T-helper 2 cell (primary cell): ENCODE measurements at places on chromosomes 3 and 15.

DNA sequence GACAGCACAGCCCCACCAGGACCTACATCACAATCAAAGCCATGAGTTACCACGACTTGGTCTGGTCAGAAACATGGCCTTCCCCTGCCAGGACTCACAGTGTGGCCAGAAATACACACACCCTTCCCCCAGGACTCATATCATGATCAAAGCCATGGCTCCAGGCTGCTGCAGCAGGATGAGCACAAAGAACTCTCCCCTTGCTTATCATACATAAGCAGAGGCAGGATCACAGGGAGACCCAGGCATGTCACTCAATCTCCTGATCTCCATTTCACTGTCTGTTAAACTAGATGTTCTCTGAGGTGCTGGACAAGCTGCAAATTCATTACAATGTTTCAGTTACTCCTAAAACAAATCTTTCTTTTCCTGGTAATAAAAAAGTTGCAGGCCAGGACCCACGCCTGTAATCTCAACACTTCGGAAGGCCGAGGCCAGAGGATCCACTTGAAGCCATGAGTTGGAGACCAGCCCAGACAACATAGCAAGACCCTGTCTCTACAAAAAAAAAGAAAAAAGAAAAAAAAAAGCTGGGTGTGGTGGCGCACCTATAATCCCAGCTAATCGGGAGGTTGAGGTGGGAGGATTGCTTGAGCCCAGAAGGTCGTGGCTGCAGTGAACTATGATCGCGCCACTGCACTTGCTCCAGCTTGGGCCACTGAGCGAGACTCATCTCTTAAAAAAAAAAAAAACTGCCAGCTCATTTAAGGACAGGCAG is 1.2 kb downstream of the PFKFB4 start:
- DNase-seq: no peak

DNA sequence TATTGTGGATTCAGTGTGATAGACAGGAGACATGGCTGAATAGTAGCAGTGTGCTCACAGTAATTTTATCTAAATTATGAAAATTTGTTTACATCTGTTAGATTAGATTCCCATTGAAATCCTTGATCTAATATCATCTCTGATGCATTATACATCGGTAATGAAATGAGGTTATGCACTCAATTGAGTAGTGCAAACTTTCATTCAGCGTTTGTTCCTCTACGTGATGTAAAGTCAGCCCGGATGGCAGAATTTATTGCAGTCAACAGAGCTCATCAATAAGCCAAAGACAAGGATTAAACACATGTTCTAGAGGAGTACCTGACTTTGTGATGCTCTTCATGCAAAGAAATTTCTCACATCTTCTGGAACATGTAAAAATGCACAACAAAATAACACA is 549.2 kb downstream of the GOLGA6L6 start:
- no peak for DNase-seq

- no peak for DNase-seq
Observed at GRCh38 chr3:58093574-58094195, 85.5 kb downstream of the FLNB start.

- DNase-seq: no peak
Observed at GRCh38 chr15:96268442-96269204, 61.9 kb upstream of the NR2F2 start.

GRCh38 chr3:100517276-100517675 is 24.9 kb downstream of the TMEM45A start:
- DNase-seq: no peak

DNA sequence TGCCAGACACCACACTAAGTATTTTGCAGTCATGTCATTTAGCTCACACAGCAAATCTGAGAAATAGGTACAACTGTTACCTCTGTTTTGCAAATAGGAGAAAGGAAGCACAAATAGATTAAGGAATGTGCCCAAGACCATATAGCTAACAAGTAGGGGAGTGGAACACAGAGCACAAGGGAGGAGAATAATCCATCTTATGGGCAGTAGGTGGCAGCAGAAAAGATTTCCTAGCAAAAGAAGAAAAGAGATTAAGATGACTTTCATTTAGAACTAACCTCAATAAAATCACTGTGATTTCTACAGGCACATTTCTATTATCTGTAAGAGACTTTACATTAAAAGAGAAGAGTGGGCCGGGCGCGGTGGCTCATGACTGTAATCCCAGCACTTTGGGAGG is 49.1 kb downstream of the NR1I2 start:
- DNase-seq: no peak

GRCh38 chr15:71333839-71334238 is 218.6 kb downstream of the THSD4 start:
- DNase-seq: no peak

GRCh38 chr3:78497021-78497420 is 1270.8 kb downstream of the ROBO1 start:
- no peak for DNase-seq

- no peak for DNase-seq
Observed at GRCh38 chr3:32614956-32615355, 44.3 kb upstream of the DYNC1LI1 start.

- DNase-seq: no peak
Observed at GRCh38 chr3:66200147-66200546, 20.7 kb upstream of the SLC25A26 start.

DNA sequence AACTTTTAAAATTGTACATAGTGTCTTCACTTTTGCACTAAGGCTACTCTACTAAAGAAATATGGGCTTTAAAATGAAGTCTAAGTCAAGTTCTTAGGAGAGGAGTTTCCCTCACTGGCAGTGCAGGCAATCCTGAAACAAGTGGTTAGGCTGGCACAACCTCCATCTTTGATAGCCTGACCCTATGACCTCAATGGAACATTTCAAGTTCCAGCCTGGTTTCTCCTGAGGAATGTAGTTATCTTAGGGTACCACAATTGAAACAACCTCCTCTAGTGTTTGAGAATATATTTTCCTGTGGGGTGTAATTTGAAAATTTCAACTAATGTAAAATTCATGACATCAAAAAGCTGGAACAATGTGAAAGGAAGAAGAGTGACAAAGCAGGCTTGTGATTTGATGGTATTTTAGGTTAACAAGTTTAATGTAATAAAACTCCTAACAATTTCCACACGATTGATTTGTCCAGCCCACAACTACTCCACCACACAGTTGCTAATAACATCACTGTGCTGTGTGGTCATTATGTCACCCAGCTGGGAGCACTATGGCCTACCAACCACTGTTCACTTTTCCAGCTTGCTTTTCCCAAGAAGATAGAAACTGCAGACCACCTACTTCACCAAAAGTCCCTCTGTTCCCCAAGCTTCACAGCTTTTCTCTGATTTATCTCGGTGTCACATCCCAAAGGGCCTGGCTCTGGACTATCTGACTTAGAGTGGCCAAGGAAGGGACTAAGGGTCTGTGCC is 1.8 kb downstream of the WWTR1 start:
- DNase-seq: no peak

DNA sequence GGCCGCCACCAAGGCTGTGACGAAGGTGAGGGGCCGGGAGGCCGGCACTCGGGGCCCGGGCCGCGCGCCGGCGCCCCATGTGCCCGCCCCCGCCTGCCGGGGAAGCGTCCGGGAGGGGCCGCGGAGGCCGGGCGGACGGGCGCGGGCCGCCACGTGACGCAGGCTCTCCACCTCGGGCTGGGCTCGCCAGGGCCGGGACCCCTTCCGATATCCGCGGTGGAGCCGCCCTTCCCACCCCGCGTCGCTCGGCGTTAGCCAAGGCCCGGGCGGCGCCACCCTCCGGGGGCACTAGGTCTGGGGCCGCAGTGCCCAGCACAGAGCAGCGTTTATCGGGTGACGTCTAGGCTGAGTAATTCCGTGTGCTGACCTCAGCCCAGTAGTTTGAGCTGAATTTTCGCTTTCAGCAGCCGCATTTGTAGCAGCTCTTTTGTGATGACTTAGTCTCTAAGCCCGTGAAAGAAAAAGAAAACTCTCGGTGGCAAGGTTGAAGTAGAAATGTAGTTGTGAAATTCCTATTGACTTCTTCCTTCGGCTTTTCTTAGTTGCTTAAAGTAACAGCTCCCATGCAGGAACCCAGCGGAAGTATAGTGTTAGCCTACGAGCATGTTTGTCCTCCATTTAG is 885 bp downstream of the CDV3 start:
- peak; percentile 52 for DNase-seq

DNA sequence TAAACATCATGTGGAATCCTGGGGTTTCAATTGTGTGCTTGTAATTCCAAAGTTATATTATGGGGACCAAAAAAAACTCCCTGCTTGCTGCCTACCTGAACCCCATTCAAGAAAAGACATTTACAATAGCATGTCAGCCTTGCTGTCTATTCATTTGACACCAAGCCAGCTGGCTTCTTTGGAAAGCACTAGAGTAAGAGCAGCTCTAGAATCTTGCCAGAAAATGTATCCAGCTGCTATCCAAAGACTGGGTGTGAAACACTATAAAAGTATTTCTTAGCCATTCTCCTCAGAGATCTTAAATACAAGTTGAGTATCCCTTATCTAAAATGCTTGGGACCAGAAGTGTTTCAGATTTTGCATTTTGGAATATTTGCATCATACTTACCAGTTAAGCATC is 87.4 kb downstream of the RAD18 start:
- DNase-seq: no peak

GRCh38 chr3:30516238-30516637 is 90.2 kb upstream of the TGFBR2 start:
- no peak for DNase-seq

DNA sequence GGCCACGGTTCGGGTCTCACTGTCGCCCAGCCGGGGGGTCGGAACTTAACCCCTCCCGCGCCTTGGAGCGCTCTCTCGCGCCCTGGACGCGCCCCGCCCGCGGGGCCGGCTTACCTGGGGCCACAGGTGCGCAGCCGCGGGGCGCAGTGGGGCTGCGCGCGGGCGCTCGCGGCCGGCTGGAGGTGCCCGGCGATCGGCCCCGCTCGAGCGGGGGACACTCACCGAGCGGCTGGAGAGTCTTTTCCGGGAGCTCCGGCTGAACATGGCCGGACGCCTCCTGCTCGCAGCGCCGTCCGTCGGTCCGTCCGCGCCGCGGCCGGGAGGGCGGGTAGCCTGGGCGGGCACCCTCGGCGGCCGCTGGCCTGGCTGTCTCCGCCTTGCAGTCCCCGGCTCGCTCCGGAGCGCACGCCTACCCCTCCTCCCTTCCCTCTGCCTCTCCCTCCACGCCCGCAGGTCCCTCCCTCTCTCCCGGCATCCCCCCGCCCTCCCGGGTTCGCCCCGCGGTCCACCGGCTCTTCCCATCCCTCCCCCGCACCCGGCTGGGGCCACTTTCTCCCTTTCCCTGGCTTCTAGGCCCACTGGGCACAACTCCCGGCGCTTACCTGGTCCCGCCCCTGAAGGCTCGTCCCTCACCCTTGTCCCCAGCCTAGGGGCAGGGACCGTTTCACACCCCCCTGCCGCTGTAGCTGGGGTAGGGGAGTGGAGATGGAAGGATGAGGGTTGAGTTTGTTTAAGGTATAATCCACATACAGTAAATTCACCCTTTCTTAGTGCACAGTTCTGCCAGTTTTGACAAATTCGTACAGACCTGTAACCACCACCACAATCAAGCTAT is 220.1 kb upstream of the PRICKLE2 start:
- DNase-seq: no peak

GRCh38 chr3:124800511-124801258 is 70.4 kb downstream of the UMPS start:
- no peak for DNase-seq

GRCh38 chr15:42632105-42632675 is 56.8 kb downstream of the STARD9 start:
- no peak for DNase-seq

GRCh38 chr3:69671082-69671952 is 67.9 kb upstream of the MITF start:
- DNase-seq: no peak

DNA sequence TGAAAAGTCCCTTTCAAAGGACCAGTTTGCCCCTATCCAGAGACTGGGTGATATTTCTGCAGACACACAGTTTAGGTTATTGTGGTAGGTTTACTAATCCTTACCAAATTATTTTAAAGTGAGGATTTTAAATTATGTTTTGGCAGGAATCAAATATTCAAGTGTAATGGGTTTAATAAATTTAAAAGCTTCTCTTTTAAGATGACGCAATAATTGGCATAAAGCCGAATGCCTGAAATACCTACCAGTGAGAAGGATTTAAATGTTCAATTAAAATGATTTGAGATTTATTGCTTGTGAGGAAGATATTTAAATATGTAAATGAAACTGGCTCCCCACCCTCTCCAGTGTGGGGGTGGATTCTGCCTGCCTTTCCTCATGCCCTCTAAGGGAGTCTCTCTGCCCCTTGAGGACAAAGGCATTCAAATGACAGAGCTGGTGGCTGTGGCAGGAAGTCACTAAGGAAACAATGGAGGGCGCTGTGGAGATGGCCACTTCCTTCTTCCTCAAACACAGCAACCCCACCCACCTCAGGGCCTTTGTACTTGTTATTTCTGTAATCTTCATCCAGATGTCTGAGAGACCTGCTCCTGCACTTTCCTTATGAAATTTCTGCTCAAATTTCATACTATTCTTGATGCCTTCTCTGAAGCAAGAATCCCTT is 131.7 kb downstream of the TNIK start:
- peak; percentile 38 for DNase-seq

DNA sequence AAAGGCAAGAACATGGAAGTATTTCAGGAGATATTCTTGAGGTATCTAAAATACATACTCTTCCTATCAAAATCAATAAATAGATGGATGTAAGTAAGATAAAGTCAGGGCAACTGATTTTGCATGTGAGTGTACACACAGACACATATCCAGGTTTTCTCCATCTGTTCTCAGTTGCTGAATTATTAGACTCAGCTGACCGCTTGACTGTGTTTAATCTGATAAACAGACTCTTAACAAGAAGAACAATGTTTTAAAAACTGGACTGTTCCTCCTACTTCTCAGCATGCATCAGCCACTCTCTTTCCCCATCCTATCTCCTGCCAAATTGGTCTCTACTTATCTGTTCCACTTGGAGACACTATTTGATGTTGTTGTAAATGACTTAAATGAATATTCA is 73.5 kb downstream of the GOLGA8G start:
- DNase-seq: no peak

GRCh38 chr3:146200461-146201220 is 39.7 kb upstream of the PLOD2 start:
- no peak for DNase-seq

DNA sequence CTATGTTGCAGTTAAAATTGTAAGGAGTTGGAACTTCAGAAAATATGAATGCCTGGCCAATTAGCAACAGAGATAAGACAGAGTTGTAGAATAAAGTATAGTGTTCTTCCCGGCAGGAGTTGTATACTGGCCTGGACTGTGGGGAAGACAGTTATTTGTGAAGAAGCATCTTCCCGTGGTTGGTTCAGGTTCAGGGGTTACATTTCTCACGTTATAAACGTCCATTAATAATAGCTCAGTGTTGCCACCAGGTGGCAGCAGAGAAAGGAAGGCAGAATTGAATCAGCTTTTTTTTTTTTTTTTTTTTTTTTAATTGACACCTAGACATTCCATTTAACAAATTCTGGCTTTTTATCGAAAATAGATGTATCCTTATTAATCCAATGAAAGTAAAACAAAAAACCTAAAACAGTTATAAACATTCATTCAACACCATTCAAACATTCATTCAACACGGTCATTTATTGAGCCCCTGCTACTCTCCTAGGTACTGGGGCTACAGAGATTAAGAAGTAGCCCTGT is 66.4 kb upstream of the NR2E3 start:
- peak; percentile 25 for DNase-seq

GRCh38 chr3:4271834-4272233 is 31.3 kb upstream of the SETMAR start:
- no peak for DNase-seq
